Activated T-helper 1 cell treated with Interleukin-2 at 50 U/mL for 16 hours (primary cell): ENCODE measurements at places on chromosomes 7 and 10.

- DNase-seq = no peak
Observed at GRCh38 chr10:121880895-121881294, 46.9 kb downstream of the ATE1 start.

DNA sequence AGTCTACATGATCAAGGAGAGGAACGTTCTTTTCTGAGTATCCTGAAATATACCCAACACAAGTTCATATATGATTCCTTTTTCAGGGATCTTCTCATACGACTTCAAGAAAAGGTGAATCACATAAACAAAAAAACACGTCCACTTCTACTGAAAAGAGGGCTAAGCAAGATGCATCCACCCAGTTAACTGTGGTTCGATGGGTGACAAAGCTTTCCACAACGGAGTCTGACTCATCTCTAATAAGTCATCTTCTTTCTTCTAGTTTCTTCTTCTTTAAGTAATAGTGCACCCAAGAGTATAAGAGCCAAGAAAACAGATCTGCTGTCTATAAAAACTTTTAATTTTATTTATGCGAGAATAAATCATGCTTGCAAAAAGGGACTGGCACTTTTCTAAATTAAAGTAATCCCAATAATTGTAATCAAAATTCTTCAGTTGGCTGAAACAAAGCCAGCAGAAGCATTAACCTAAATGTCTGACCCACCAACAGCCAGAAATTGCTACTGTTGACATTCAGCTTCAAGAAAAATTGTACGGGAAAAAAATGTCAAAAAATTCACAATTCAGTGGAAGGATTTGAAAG lies 146.9 kb upstream of the ANK3 start:
- no peak for DNase-seq

GRCh38 chr10:3704565-3705325 lies 80.3 kb downstream of the KLF6 start:
- DNase-seq = no peak

DNA sequence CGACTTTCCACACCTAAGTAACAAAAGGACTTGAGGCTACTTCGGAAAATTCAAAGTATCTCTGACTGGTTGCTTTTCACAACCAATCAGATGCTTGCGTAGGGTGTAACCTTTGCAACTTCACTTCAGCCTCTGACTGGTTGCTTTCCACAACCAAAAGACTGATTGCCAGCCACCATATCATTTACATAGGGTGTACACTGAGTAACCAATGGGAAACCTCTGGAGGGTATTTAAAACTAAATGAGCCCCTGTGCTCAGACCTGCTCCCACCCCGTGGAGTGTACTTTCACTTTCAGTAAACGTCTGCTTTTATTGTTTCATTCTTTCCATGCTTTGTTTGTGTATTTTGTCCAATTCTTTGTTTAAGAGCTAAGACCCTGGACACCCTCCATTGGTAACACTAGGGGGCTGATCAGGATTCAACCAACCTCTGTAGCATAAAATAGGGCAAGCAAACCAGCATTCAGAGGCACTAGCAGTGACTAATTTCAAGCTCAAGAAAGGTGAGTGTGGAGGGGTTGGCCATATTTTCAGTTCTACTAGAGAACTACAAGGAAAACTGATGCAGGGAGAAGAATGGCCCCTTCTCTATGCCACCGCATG lies 390.8 kb downstream of the POM121L12 start:
- DNase-seq = no peak

GRCh38 chr7:17058568-17058967 lies 176.8 kb upstream of the AGR3 start:
- no peak for DNase-seq
